Left ventricle myocardium superior (tissue), 1 donor: ENCODE measurements at places on chromosomes 5 and 9. TPM values are rescaled to one million over a fixed set of nuclear protein-coding genes. Genes with fewer than 3 reads are reported as not detected.

SLC2A8 gene
- 18.6 TPM for total RNA-seq

TPPP gene
- 34.8 TPM for total RNA-seq

DNA sequence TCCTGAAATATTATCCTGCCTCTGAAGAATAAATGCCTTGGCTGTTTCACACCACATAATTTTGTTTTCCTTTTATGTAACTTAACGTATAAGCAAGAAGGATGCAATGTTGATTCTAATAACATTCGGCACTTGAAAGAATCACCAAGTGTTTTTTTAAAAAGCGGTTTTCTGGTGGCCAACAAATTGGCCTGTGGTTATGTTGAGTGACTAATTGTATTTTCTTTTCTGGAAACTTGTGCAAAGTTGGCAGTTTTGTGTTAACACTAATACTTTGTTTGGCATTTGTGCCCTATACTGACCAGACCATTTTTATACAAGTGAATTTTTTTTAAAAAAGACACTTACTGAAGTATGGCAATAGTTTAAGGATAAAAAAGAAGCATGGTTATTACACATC is 452.7 kb downstream of the BNC2 start:
- no peak for DNase-seq

GRCh38 chr5:156819537-156819936 is 30.6 kb upstream of the PPP1R2B start:
- DNase-seq: no peak

GRCh38 chr9:109813829-109814228 is 33.8 kb downstream of the PALM2AKAP2 start:
- DNase-seq: no peak

RABEPK gene
- total RNA-seq: 9.0 TPM

- DNase-seq: no peak
Observed at GRCh38 chr9:23707249-23707648, 118.8 kb downstream of the ELAVL2 start.

NIPAL4 gene
- total RNA-seq: not detected

LCN12 gene
- total RNA-seq: 3.6 TPM

GRCh38 chr5:104452550-104452949 is 890.0 kb upstream of the NUDT12 start:
- no peak for DNase-seq

GRCh38 chr5:138033386-138033808 is 518 bp upstream of the FAM13B start:
- DNase-seq: no peak

DNA sequence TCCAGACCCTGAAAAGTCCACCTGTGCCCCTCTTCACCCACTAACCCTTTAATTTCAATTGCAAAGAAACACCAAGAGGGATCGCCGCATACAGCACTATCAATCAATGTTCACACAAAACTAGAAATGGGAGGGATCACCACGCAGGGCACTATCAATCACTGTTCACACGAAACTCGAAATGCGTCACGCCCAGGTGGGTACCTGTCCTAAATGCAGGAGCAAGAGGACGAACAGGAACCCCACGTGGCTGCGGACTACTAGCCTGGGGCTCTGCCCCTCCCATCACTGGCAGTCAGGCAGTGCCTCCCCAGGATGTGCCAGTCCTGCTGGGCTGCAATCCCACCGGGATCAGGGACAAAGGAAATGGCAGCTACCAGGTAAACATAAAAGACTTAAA is 28.2 kb downstream of the RASGEF1C start:
- no peak for DNase-seq

- DNase-seq: no peak
Observed at GRCh38 chr9:115758441-115758840, 395.1 kb upstream of the PAPPA start.

- no peak for DNase-seq
Observed at GRCh38 chr5:151758141-151758429, 346 bp downstream of the ATOX1 start.

DNA sequence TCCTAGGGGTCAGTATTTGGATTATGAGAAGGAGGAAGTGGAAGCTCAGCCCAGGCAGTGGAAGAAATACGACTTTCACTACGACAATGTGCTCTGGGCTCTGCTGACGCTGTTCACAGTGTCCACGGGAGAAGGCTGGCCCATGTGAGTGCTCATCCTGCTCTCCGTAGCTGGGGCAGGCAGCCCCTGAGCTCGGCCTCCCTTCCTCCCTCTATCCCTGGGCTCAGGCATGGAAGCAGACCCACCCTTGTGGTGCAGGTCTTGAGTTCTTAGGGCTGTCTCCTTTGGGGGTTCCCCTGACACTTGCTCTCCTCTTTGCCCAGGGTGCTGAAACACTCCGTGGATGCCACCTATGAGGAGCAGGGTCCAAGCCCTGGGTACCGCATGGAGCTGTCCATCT is 180.1 kb downstream of the CACNA1B start:
- no peak for DNase-seq

DNA sequence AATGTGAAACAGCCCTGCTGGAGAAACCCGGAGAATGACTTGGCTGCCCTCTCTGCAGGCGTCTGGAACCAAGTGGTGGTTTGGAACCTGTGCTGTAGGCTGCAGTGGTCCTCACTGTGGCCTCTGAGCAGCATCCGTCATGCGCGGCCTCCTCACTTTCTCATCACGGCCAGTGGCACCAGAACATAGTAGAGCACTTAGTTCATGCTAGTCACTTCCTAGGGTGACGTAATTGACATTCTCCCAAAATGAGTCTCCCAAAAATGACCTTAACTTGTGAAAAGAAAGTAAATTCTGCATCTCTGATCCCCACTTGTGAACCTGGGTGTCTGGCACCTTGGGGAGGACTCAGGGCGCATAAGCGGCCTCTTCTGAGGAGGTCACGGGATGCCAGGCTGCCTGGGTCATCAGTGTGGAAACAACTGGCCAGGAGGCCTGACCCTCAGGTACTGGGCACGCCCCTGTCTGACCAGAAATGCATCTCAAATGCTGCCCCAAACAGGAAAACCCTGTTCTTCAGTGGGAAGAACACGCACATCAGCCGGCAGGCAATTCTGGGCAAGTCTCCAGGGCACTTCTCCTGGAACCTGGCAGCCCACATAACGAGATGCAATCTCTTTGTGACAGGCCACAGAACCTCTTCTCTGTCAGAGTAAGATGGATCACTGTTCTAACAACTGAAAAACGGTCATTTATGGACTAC is 36.6 kb upstream of the SPTLC1 start:
- DNase-seq: peak; percentile 58

GABRA1 gene
- total RNA-seq: not detected

ITGA2 gene
- 0.69 TPM for total RNA-seq

GRCh38 chr9:34371886-34372466 is 4.7 kb downstream of the MYORG start:
- DNase-seq: no peak
